K562 (cell line): ENCODE measurements at places on chromosomes 2 and 18.

GRCh38 chr18:48007955-48008701 is 77.7 kb upstream of the SMAD2 start:
- DNase-seq, result peak; percentile 94

DNA sequence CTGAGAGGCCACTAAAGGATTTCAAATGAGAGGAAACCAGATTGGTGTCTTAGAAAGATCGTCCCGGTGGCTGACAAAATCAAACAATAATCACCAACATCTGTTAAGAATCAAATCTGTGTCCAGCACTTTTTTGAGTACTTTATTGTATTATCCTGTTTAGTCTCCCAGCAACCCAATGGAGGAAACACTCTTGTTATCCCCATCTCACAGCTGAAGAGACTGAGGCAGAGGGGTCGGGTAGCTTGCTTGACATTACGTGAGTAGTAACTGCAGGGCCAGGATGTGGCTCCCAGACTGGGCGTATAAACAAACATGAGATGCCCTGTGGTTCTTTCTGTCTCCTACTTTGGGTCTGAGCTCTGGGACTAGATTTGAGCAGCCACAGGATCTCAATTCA is 76.0 kb downstream of the KLHL29 start:
- DNase-seq, result no peak

DNA sequence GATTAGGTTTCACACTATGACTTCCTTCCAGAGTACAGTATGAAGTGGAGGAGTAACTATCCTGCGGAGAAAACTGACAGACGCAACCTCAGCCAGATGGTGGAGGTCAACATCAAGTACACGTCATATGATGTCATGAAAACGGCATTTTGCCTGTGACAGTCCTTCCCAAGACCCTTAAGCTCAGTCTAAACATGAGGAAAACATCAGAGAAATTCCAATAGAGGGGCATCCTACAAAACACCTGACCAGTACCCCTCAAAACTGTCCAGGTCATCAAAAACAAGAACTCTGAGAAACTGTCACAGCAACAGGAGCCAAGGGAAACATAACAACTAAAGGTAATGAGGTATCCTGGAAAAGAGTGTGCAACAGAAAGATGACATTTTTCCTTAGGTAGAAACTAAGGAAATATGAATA is 1.7 kb downstream of the RNU4ATAC start:
- DNase-seq, result peak; percentile 38

GRCh38 chr2:191262436-191262835 is 17.2 kb downstream of the MYO1B start:
- no peak for DNase-seq

DNA sequence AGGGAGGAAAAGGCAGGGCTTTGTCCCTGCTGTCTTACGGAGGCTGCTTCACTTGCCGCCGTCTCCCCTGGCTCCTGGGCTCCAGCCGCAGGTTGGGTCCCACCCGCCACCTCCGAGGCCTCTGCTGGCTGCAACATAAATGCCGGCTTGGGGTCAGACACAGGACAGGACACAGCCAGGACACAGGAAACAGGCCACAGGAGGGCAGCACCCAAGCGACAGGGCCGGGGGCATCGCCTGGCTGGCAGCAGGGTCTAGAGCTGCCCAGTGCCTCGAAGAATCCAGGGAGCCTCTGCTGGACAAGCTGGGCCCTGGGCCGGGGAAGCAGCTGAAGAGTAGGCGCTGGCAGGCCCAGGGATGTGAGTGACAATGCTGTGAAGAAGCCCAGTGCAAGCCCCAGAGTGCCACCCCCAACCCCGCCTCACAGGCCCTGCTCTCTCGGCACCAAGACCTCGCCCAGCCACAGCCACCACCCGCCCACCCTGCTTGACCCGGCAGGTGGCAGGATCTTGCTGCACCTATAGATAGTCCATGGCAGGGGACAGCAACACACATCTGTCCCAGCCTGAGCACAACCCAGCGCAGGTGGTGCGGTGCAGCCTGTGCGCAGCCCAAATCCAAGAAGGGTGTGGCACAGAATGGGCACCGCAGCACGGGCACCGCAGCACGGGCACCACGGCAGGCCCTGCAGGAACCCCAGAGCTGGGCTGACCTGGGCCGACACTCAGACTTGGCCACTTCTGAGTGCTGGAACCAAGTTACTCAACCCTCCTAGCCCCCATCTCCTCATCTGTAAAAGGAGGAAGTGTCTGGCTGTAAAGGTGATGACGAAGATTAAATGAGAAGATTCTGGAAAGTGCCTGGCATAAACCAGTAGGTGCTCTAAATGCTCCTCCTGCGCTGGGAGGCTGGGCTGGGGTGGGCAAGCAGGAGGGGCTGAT is 55.6 kb downstream of the BIN1 start:
- DNase-seq, result no peak

GRCh38 chr18:49241852-49242251 is 218.6 kb downstream of the DYM start:
- no peak for DNase-seq

- no peak for DNase-seq
Measured at GRCh38 chr2:214706986-214707385, 102.5 kb downstream of the BARD1 start.

DNA sequence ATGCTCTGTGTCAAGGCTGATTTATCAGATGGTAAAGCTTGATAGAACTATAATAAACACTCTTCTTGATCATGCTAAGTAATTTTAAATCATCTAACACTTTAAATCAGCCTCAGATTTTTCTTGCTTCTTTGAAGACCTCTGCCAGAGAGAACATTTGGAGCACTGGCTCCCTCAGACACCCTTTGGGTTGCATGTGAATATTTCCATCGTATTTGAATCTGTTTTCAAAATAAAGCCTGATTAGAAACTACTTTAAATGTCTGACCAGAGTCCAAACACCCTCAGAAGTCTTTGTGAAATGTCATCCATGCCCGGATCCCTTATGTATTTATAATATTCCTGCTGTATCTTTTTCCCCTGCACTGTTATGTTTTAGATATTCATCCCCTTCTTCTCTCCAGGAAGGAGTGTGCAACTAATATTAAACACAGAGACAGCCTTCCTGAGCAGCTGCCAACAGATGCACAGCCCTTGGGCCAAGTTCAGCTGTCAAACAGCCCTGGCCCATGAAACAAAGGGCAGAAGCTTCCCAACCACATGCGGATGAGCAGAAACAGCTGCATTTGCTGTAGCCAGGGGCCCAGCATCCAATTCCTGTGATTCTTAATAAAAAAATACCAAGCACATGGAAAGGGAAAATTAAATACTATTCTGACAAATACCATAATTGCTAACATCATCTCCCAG is 46.5 kb downstream of the DPP10 start:
- no peak for DNase-seq

DNA sequence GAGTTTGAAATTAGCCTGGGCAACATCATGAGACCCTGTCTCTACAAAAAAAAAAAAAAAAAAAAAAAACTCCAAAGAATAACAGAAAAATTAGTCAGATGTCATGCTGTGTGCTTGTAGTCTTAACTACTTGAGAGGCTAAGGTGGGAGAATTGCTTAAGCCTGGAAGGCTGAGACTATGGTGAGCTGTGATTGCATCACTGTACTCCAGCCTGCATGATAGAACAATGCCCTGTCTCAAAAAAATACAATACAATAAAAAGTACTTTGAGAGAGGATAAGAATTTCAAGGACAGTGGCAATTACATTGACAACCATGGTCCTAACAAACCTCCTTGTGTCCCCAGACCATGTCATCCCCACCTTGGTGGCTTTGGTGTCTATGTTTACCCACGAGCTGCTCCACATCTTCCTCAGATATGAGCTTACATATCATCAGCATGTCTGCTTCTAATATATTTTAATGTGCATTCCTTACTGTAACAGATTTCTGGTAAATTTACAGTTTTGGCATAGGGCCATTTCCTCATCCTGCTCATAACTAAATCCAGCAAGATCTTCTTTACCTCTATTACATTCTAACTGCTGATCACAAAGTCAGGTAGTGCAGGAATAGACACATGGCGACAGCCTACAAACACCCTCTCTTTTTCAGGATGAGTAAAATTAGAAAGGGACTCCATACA is 437.7 kb upstream of the HNRNPA3 start:
- DNase-seq, result no peak

- DNase-seq, result no peak
Measured at GRCh38 chr18:9829397-9829712, 56.4 kb upstream of the TXNDC2 start.

- no peak for DNase-seq
Measured at GRCh38 chr18:39051013-39051412, 1485.4 kb upstream of the CELF4 start.

- DNase-seq, result no peak
Measured at GRCh38 chr2:104673225-104673624, 180.7 kb upstream of the POU3F3 start.

- DNase-seq, result no peak
Measured at GRCh38 chr18:69727912-69728572, 219.6 kb downstream of the CD226 start.

DNA sequence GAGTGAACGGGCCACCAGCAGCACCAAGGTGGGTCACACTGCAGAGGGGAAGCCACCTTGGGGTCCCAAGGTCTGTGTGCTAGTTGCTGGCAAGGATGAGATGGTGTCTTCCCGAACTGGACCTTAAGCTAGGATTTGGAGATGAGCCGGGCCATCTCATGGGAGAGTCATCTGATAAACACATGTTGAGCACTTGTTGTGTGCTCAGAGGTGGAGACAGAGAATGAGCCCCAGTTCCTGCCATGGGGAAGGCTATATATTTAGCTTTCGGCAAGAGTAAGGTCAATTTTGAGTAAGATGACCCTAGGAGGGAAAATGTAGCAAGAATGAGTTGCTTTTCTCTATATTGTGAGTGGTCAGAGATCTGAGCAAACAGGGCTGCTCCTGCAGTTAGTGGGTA is 41.4 kb upstream of the RPL31 start:
- no peak for DNase-seq

- DNase-seq, result no peak
Measured at GRCh38 chr2:174312581-174313234, 22.0 kb upstream of the SP9 start.

- DNase-seq, result no peak
Measured at GRCh38 chr2:67709835-67710234, 312.7 kb downstream of the ETAA1 start.

- DNase-seq, result no peak
Measured at GRCh38 chr2:195683174-195683573, 26.1 kb downstream of the SLC39A10 start.

DNA sequence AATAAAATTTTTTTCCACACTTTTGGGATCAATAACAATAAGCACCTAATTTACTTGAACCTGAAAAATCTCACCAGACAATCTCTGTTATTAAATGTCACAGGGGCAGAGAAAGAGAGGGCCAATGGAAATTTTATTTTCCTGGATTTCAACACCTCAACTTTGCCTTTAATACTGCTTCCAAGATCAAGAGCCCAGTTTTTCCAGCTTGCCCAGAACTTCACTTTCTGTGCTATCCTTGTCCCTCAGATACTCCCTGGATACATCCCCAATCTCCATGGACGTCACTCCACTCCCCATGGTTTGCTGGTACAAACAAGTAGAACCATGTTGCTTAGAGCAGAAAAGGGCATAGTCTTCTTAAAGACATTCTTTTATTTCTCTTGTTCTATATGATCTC is 29.3 kb upstream of the PID1 start:
- no peak for DNase-seq

- peak; percentile 3 for DNase-seq
Measured at GRCh38 chr2:42756966-42757513, 6.9 kb downstream of the OXER1 start.

- no peak for DNase-seq
Measured at GRCh38 chr2:20942646-20943125, 101.2 kb downstream of the APOB start.

- no peak for DNase-seq
Measured at GRCh38 chr2:235543851-235544688, 50.2 kb downstream of the AGAP1 start.

- DNase-seq, result no peak
Measured at GRCh38 chr2:41966431-41966893, 81.4 kb upstream of the PKDCC start.

DNA sequence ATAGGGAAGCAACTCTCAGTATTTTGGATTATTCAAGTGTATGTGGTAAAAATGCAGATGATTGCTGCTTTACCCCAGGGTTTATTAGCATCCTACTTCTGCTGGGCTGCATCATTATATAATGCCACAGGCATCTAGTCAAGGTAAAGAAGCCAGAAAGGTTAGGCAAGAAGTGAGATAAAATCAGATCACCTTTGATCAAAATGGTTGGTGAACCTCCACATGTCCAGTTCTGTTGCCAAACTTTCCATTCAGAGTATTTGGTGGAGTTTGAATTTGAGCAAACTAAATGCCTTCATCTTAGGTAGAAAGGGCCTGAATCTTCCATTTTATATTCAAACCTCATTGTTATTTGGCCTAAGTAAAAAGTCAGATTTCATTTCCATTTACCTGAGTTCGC is 29.7 kb upstream of the NOSTRIN start:
- DNase-seq, result no peak

DNA sequence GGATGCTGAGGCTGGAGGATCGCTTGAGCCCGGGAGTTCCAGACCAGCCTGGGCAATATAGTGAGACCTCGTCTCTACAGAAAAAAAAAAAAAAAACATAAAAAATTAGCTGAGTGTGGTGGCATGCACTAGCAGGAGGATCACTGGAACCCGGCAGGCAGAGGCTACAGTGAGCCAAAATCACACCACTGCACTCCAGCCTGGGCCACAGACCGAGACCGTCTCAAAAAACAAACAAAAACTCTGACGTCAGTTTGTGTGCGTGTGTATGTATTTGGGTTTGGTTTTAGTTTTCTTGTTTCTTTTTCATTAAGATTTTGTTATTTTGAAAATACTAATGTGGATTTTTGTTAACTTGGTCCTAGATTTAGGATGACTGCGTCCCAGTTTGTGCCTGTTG is 19.0 kb downstream of the CEP68 start:
- DNase-seq, result no peak

GRCh38 chr2:117330641-117331040 is 483.9 kb upstream of the DDX18 start:
- no peak for DNase-seq

DNA sequence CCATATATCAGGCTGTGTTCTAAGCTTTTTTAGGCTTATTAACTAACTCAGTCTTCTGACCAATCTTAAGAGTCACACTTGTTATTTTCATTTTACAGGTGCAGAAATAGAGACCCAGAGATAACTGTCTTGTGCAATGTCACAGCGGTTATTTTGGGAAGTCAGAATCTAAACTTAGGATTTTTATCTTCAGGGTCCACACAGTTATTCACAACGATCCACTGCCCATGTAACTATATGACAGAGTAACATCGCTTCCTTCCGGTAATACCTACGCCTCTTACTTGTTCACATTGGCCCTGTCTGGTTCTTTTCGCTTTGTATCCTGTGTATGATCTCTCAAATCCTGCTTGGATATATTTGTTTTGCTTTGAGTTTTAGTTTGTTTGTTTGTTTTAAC is 631.7 kb downstream of the LRP1B start:
- no peak for DNase-seq

- no peak for DNase-seq
Measured at GRCh38 chr2:36380624-36381481, 25.3 kb downstream of the CRIM1 start.

- no peak for DNase-seq
Measured at GRCh38 chr2:11385216-11385615, 40.8 kb upstream of the ROCK2 start.
